ENCODE measurements at places on chromosomes 3 and 15.
A peak's percentile ranks its signal among the peaks of the same experiment; 100 is the strongest.

DNA sequence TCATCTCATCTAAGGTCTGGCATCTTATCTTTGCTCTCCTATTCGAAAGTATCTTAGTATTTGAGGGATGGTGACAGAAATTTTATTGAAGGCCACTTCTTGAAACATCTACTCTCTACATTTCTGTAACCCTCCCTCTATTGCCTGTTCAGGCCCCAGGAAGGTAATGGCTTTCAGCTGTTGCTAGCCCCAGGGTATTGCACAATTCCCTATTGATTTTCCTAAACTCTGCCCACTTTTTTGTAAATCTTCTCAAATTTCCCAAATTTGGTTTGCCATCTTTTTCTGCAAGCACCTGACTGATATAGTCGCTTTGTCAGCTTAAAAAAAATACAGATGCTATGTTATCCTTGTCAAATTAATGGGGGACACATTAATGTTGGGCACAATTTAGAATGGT lies 242.1 kb downstream of the RAP2B start:
- DNase-seq = no peak

DNA sequence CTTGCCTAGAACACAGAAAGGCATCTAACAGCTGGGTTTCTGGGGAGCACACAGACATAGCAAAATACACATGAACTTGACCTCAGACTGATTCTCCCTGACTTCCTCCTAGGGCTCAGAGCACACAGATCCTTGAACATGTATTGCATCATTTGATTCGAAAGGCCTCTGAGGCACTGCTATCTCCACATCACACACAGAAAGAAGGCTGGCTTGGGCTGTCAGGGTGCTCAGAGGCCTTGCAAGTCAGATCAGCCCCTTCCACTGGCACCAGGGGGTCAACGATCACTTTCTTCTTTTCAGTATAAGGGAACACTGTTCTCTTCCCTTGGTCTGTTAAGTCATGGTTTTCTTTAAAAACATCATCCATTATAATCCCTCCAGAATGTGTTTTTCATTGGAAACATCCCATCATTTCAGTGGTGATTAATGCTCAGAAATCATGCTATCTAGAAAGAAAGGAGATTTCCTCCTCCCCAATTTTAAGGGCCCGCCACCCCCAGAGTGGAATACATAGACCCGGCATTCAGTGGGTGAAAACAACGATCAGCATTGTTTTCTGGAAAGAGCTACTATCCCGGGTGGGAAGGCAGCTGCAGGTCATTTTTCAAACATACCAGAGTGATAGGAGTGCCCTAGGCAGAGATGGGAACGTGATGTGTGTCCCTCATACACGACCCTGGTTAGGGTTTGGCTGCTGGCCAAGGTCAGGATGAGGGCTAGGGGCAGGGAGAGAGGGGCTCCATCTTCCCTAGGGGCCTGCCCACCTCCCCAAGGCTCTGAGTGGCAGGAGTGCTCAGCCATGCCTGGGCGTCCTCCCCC lies 253.3 kb upstream of the LYSMD4 start:
- no peak for DNase-seq

GRCh38 chr3:47741925-47742324 lies 39.8 kb downstream of the SMARCC1 start:
- DNase-seq = no peak

- DNase-seq = no peak
Measured at GRCh38 chr3:24607281-24607680, 112.6 kb upstream of the THRB start.

DNA sequence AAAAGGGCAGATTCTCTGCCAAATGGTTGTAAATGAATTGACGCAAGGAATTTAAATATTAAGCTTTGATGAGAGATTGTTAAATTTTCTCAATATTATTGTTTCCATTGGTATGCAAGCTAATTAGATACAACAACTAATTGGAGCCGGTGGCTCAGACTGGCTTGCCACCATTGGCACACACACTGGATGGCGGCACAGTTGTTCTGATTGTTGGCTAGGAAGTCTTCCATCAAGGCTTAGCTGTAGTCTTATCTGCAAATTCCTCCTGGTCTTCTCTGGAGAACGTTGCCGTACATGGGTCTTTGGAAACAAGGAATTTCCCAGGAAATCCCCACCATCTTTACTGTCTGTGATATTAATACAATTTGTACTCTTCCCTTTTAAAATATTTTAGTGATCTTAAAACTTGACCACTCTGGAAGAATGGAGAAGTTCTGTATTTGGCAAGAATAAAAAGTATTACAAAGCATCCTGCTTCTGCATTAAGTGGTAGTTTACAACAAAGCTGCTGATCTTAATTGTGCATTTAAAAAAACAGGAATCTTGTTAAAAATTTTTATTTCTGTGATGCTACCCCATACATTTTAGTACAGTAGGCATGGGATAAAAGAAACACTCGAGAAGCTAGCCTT lies 126.5 kb downstream of the UBE2E2 start:
- DNase-seq = no peak

DNA sequence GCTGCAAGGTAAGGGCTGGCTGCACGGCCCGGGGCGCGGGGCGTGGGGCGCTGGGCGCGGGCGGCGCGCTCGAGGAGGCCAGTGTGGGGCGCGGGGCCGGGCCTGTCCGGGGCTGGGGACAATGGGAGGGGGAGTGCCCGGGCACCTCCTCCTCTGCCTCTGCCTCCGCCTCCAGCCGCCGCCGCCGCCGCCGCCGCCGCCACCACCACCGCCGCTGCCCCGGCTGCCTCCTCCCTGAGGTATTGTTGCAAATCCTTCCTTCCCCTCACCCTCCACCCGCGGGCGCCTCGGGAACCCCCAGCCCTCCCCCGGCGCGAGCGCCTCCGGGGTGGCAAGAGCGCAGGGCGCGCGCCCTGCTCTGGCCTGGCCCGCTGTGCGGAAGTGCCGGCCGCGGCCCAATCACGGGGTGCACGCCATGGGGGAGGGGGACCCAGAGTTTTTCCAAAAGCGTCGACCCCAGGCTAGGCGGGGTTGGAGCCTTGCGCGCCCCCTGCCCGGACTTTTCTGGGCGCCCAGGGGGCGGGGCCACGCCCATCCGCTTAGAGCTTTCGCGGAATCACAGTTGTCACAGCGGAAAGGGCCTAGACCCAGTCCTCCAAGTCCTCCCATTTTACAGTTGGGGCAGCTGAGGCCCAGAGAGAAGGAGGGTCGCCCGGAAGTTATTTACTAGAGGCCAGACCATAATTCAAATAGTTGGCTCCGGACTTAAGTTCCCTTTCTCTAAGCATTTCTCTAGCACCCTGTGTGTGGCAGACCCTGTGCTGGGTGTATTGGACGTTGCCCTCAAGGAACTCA lies at the start of gene LPP:
TSS of gene LPP (plus strand) at position 144 of the 795 bp plus-strand sequence. CDS start 251,964 bp downstream, outside the sequence.
- peak; percentile 69 for DNase-seq

DNA sequence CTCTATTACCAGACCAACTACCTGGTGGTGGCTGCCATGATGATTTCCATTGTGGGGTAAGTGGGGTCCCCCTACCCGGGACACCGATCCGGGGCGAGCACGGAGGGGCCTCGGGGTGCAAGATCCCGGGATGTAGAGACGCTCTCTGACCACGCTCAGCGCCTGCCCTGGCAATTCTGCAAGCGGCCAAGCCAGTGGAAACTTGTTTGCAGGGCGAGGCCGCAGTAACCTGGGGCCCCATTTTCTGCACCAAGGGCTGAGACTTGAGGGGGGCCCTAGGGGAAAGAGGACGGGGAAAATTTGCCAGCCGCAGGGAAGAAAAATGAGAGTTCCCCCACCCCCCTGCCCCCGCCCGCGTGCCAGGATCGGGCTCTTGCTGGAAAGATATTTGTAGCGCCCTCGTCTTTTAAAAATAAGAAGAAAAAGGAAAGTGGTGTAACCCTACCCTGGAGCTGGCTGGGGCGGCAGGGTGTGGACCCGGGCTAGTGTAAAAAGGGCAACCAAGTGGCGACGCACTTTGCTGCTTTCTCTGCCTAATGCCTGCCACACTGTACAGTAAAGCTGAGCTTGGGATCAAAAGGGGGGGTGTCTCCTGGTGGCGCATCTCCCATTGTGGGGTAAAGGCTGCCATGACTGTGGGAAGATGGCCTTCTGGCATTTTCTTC lies 563 bp downstream of the ARL6IP5 start:
- no peak for DNase-seq

GRCh38 chr3:94130690-94131089 lies 67.8 kb downstream of the NSUN3 start:
- no peak for DNase-seq

DNA sequence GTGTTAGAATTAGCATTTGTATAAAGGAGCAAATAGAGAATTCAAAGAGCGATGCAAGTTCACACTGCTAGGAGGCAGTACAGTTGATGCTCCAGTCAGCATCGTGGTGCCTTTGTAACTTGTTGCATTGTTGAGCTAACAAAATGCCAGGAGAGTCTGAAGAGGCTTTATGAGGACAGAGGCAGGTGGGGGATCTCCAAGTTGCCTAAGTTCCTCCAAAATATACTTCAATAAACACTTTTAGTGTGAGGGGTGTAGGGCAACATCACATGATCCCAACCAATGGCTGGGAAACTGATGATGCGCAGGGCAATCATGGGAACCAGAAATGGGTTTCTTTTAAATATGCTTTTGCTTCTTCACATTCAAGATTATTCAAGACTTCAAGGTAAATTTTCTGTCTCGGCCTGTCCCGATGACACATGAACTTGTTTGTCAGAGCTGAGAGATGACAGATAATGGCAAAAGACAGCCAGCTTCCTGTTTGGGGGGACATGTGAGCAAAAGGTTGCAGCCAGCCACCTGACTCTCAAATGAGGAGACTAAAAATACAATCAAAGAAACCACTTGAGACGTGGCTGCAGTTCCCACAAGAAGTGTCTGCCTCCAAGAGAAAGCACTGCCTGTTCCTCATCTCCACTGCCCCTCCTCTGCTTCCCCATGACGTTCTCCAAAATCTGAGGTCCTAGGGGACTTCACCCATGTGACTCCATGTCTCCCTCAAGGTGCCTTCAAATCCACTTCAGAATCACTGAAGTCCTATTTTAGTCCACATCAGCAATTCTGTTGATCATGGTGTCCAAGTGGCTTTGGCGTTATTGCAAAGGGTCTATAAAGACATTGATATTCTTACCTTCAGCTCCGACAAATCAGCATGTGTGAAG lies 39.3 kb downstream of the KLHL6 start:
- DNase-seq = peak; percentile 33

DNA sequence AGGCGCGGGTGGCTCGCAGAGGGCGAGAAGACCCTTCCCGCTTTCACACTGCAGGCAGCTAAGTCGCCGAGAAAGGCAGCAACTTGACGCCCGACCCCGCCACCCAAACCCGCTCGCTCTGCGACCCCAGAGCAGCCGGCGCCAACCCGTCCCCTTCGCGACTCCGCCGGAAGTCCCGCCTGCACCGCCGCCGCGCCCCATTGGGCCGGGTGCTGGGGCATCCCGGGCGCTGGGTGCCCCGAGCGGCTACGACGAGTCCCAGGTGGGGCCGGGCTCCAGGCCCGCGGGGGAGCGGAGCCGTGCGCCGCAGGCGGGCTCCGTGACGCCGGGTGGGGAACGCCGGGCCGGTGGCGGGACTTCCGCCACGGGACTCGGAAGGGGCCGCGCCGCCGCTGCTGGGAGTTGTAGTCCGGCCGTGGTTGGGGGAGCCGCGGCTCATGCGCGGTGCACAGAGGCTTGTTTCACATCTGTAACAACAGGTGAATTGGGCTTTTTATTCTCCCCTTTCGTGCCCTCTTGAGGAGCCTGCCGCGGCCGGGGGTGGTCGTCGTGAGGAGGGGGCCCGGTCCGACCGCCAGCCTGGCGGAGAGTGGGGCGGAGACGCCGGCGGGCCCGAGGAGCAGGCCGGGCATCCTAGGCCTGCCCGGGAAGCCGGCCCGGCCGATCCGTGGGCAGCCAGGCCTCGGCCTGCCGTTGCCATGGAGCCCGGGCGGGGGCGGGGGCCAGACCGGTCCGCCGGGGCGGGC lies at the start of gene DHX30:
TSS of gene DHX30 (plus strand) at position 405 of the 746 bp plus-strand sequence. CDS start 7,546 bp downstream, outside the sequence.
- peak; percentile 82 for DNase-seq

DNA sequence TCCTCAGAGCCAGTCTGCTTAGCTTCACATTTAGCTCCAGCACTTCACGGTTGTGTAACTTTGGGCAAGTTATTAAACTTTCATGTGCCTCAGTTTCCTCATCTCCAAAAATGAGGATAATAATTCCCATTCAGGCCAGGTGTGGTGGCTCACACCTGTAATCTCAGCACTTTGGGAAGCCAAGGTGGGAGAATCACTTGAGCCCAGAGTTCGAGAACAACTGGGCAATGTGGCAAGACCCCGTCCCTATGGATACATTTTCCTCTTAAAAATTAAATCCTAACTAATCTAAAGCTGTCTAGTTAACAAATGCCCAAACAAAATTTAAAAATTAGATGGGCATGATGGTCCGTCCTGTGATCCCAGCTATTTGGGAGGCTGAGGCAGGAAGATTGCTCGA lies 7.2 kb downstream of the RCN2 start:
- DNase-seq = no peak

- no peak for DNase-seq
Measured at GRCh38 chr3:105904251-105904650, 35.4 kb upstream of the CBLB start.

DNA sequence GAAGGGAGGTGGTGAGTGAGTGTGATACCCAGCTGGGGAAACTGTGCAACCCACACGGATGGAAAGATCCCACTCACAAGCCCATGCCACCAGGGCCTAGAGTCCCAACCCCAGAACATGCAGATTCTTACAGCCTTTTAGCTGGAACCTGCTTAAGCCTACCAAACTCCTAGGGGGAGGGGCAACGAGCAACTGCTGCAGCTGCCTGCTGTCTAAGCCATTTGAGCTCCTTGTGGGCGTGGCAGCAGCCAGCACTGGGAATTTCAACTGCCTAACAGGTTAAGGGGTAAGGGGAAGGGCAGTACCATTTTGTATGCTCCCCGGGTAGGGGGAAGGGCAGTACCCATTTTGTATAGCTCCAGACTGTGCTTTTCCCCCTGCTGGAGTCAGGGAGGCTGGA lies 673.2 kb upstream of the BCHE start:
- no peak for DNase-seq

DNA sequence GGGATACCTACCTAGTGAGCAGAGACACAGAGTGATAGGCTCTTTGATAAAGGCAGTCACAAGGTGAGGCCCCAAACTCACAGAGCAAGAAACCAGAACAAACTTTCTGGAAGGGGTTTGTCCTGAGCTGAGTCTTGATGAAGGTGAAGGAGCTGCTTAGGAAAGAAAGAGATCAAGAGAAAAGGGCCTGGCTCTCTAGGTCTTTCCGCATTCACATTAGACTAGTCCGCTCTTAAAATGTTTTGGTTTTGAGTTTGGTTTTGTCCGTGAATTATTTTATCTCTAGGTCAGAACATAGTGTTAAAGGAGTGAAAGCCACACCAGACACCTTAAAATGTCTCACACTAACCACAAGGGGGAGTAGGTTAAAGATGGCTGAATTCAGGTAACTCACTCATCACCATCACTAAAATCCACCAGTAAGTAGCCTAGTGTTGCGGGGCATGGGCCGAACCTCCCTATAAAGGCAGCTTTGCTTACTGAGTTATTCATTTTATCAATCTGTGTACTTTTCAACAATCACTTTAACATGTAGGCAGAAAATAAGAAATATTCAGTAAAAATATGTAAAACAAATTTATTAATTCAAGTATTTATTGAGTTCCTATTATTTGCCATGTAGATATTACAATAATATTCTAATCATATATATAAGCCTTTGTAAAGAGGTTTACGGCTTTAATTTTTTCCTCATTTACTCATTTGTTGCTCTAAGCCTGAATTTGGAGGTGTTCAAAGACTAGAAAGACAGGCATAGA lies 121.5 kb upstream of the TSC22D2 start:
- DNase-seq = peak; percentile 0

Data from stimulated activated CD4-positive, alpha-beta T cell treated with anti-CD3 and anti-CD28 coated beads, Interleukin-1b, Interleukin-23, amount 100 ng/mL, for 4 hours (primary cell).